Mesendoderm (in vitro differentiated cells): ENCODE measurements at places on chromosomes 2 and 18.

GRCh38 chr18:48095726-48096125, 165.3 kb upstream of the SMAD2 start:
- no peak for DNase-seq

- peak; percentile 53 for DNase-seq
These were observed 77.0 kb upstream of the ZNF532 start for GRCh38 chr18:58787536-58788149.

DNA sequence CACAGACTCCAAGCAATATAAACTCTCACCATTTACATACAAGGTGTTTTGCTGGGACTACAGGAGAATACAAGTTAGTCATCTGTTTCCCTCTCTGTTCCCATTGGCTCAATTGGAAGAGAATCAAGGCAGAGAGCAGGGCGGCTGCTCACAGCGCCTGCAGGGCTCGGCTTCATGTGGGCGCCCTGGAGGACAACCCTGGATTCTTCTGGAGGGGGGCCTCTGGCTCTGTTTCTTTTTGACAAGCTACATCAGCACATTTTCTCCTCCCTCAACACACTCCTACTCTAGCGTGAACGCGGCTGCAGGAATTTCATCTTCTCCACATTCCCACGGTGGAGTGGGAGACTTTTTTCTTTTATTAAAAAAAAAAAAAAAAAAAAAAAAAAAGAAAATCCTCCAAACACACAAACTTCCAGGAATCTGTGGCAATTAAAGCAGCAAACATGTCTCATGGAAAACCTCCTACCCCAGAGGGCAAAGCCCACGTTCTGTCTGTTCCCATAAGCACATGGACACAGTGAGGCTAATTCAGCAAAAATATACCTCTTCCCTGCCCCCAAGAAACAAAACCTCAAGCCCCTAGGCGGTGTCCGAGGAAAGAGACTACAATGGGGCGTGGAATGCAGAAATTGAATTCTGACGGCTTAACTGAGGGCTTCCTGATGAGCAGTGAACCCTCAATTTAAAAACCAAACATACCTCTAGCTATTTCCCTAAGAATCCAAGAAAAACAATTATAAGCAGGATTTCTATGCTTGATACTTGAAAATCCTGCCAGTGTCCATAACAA, 50.6 kb downstream of the PARD6G start:
- DNase-seq: peak; percentile 82

DNA sequence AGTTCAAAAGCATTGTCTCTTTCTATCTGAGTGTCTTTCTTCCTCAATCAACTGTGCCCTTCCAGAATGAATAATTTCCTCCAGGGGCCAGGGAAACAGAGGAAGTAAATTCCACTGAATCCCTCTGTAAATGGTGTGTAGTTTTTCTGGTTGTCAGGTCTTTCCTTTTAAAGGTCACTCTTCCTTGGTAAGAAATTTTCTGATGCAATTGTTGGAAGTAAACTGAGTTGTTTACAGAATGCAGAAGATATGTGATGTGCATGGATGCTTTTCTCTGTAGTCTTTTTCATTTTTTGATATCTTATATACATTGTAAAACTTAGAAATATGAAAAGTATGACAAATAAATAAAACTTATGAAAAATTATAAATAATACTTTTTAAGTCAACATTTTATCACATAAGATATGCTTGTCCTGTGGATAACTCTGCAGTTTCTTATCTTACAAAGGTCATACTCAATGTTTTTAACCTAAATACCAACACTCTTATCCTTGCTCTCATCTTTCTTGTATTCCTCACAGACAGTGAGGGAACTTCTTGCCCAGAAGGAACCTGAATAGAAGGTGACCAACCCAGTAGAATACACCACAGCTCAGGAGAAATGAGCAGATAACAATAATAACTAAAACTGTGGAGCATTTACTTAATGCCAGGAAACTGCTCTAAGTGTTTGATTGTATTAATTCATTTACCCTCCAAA, 234.5 kb downstream of the METTL4 start:
- no peak for DNase-seq

- no peak for DNase-seq
These were observed 45.6 kb downstream of the NETO1 start for GRCh38 chr18:72822202-72822601.

DNA sequence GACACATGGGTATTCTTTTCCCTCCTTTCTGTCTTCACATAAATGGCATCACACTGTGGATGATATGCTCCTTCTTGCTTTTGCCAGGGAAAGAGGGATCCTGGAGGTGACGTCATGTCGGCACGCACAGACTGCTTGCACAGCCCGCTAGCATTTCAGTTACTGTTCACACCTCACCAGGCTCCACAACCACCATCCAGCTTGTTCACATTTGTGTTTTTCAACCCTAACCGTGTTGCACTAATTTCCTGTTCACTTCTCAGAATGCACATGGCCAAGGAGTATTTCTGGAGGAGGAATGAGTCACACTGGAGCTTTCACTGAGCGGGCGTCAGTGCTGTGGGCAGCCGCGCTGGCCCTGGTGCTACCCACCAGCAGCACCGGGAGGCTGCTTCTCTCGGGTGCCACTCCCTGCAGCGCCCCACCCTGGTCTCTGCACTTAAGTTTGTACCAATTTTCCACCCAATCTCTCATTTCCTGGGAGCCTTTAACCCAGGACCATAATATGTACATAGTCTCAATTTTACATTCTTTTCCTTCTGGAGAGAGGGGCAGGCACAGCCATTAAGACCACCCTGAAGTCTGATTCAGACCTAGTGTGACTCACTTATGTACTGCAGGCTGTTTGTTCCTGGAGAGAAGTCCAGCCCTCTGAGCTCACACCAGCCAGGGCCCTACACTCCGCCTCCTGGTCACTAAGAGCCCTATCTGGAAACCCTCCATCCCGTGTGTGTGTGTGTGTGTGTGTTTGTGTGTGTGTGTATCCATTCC, 65.1 kb downstream of the MBP start:
- DNase-seq: peak; percentile 60
